Lung (tissue), 17 donors: ENCODE measurements at places on chromosomes 7 and 10.
A peak's percentile ranks its signal among the peaks of the same experiment; 100 is the strongest.

GRCh38 chr7:45156516-45157272, 897 bp upstream of the RAMP3 start:
- no peak for DNase-seq

GRCh38 chr7:119748251-119748860, 524.6 kb upstream of the KCND2 start:
- peak; percentile 78 for DNase-seq

DNA sequence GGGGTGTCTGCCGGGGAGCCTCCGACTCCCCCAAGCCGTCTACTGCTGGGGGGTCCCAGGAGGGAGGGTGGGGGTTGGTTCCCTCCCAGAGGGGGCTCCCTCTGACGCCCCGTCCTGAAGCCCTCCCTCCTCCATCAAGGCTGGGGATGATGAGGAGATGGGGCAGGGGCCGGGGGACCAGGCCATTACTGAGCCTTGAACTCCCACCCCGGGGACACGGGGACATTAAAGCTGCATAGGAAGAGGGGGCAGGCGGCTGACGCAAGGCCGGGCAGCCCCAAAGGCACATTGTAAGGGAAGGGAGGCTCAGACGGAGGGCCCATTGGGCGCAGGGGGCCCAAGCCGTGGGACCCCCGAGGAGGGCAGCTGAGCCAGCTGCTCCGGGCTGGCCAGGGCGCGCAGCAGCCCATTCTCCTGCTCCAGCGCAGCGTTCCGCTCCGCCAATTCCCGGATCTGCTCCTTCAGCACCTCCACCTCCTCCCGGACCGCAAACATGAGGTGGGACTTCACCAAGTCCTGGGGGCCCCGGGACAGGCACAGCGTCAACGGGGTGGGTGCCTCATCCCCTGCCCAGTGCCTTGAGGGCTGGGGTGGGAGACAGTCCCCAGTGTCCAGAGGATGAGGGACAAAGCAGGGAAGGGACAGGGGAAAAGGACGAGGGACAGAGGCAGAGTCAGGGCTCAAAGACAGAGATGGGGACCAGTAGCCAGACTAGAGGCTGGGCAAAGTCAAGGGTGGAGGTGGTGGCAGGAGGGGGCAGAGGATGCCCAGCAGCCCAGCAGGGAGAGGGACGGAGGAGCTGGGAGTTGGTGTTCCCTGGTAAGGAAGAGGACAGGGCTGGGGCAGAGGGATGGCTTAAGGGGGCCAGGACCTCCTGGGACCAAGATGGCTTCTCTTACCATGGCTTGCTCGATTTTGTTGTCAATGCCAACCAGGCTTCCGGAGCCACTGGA, 2.9 kb upstream of the SPACDR start:
- no peak for DNase-seq

DNA sequence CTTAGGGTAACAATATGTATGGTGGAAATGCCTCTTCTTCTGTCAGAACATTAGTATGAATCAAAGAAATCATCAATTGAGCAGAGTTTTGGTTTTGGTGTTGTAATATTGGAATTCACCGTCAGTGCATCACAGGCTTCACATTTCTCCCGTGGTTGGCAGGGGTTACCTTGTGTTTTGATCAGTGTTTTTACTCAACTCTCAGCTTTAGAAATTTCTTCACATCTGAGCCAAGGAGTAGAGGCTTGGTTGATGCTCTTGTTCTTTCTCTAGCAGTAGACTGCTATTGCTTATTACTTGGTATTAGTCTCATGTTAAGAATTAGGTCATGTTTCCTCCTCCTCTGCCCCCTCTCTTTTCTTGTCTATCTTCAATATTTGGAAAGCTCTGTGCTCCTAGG, 188.8 kb upstream of the SMIM30 start:
- DNase-seq, result no peak

GRCh38 chr7:105769901-105770628, 106.3 kb downstream of the ATXN7L1 start:
- DNase-seq, result peak; percentile 94

- DNase-seq, result peak; percentile 72
These were observed 163.4 kb downstream of the RAPGEF5 start for GRCh38 chr7:22193450-22193983.

GRCh38 chr7:101094791-101095375, 9.6 kb downstream of the TRIM56 start:
- DNase-seq, result peak; percentile 20

GRCh38 chr7:36600869-36601530, 123.3 kb downstream of the AOAH start:
- no peak for DNase-seq

DNA sequence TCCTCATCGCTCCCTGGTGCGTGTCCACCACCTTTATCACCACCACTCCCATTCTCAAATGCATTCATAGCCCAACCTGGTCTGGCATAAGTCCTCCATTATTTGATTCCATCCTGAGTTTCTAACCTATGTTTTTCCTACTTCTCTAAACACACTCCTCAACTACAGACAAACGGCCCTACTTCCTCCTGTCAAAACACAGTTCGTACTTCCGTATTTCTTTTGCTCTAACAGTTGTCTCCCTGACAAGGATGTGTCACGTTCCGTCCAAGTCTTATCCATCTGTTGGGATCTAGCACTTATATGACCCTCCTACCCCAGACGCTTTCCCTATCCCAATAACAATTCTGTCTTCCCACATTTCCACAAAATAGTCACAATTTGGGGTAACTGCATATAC, 46.8 kb downstream of the DOCK4 start:
- DNase-seq, result no peak

DNA sequence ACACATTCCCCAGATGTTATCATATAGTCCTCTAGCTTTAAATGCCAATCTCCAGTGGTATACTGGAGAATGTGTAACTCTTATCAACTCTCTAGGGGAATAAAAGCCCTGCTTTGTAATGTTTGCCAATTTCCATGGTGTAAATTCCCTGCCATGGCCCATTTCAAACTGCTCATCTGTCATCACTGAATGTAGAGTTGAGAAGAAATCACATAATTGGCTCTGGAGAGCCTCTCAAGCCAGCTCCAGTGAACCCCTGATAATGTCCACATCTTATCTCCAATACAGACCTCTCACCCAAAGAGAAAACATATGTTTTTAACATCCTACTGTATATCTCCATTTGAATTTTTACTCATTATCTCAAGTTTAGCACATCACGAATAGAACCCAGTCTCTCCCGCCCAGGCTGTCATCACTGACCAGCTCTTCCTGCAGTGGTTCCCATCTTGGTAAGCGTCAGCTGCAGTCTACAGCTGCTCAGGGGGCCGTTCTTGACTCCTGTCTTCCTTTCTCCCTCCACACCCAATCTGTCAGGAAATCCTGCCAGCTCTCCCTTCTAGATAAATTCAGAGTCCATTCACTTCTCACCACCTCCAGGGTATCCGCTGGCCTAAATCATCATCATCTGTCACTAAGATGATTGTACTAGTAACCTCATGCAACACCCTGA, 332.4 kb downstream of the FRMD4A start:
- peak; percentile 19 for DNase-seq

DNA sequence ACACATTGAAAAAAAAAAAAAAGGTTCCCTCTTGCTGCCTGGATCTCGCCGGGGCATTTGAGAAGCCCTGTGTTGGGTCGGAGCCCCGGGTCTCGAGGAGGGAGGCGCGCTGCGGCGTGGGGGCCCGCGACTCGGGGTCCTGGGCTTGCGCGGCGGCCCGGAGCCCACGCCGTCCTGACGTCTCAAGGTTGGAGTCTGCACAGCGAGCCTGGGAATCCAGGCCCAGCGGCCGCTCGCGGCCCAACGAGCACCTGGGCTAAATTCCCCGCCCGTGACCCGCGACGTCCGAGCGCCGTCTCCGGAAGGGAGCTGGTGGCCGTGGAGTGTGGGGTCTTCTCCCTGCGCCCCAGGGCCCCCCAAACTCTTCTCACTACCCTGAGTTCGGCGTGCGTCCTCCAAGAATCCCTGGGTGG, 1.4 kb upstream of the CTBP2 start:
- DNase-seq, result no peak

DNA sequence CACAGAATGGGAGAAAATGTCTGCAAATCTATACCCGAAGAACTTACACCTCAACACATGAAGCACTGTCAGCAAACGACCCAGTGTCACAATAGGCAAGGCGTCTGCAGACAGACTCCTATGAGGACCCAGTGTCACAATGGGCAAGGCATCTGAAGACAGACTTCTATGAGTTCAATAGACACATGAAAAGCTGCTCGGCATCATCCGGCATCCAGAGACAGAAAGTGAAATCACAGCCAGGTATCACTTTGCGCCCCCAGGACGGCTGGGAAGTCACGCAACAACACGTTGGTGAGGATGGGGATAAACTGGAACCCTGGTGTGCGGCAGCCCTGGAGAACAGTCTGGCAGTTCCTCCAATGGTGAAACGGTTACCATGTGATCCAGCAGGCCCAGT, 273.2 kb downstream of the ELFN1 start:
- no peak for DNase-seq

- no peak for DNase-seq
These were observed 1163.2 kb upstream of the SORCS1 start for GRCh38 chr10:108327706-108328105.

- DNase-seq, result no peak
These were observed 38.4 kb downstream of the DNAJB12 start for GRCh38 chr10:72316386-72316700.

DNA sequence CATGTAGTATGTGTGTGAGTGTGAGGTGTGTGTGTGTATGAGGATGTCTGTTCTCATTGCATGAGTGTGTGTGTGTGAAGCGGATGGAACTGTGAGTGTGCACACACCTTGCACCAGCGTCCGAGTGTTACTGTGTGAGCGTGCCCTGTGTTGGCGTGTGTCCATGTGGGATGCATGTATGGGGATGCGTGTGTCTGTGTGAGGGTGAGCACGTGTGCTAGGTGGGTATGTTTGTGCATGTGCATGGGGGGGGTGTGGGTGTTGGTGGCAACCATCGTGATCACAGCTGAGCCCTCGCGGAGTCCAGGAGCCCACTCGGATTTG, 6.4 kb downstream of the KNDC1 start:
- DNase-seq, result no peak

DNA sequence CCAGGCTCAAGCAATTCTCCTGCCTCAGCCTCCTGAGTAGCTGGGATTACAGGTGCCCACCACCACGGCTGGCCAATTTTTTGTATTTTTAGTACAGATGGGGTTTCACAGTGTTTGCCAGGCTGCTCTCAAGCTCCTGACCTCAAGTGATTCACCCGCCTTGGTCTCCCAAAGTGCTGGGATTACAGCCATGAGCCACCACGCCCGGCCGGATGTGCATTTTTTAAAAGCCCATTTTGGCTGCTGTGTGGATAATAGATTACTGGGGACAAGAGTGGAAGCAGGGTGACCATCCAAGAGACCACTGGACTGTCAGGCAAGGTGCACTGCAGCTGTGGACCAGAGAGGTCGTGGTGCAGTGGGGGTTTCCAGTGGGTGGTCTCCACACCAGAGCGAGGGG, 21.4 kb downstream of the HKDC1 start:
- DNase-seq, result no peak

GRCh38 chr7:99693100-99693426, 13.3 kb upstream of the CYP3A5 start:
- no peak for DNase-seq

GRCh38 chr7:49845626-49846025, 72.2 kb downstream of the VWC2 start:
- no peak for DNase-seq

DNA sequence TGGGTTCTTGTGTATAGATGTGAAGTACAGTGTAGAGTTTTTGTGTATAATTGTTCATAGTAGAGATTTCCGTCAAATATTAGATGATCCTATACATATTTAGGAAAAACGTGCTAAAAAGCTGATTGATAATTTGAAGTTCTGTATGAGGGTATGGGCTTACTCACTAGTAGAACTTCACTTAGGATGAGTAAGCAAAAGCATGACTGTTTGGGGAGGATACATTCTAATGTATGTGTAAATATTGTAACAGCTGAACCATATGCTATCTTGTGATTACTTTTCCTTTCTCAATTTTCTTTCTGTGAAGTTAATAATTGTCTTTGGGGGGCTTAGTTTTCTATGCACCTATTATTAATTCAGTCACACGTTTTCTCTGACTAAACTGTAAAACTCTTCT, 53.2 kb upstream of the PDK4 start:
- no peak for DNase-seq

- DNase-seq, result peak; percentile 4
These were observed 92.8 kb upstream of the KCND2 start for GRCh38 chr7:120180221-120180620.

- DNase-seq, result no peak
These were observed 216.3 kb downstream of the GFRA1 start for GRCh38 chr10:116056445-116057293.

DNA sequence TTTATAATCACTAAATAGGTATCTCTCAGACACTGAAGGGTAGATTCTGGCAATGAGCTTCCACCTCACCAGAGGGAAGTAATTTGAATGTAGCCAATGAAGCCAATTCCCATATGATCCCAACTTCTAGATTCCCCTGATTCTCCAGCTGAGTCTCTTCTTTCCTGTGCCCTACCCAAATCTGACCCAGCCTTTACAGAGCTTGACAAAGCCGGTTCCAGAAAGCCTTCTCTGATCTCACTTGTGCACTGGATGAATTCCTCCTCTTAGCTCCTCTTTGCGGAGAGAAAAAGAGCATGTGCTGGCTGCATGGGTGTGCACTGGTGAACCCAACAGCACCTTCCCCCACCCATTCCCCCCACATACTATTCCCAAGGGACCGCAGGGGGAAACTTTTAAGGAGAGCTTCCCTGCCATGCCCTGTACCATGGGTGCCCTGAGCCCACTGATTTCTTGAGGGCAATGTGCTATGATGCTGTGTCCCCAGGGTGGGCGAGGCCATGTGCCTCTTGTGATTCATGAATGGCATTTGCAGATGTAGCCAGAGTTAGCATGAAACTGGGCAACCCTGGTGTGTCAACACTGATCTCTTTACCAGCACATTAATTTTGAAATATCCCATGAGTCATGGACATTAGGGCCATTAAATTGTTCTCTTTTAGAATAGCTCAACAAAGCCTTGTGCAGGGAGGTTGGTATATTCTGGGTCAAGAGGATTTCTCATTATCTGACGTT, 50.4 kb upstream of the PLEKHA1 start:
- no peak for DNase-seq

GRCh38 chr10:118958984-118959925, 70.3 kb upstream of the NANOS1 start:
- no peak for DNase-seq

DNA sequence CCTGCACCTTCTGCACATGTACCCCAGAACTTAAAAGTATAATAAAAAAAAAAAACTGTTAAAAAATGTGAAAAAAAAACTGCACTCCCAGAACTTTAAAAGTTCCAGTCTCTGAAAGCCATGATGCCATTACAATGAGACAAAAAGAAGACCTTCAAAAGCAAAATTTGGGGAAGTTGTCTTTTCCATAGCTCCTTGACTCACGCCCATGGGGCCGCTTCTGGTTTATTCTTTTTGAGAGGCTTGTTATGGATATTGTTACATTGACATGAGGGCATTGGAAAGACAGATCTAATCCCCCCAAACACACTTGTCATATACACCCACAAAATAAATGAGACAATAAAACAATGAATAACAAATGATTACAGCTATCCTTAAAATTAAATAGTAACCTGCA, 798 bp downstream of the BLNK start:
- no peak for DNase-seq

GRCh38 chr10:4254101-4254994, 469.3 kb upstream of the KLF6 start:
- DNase-seq, result no peak
